ENCODE measurements at places on chromosomes 3 and 15.

DNA sequence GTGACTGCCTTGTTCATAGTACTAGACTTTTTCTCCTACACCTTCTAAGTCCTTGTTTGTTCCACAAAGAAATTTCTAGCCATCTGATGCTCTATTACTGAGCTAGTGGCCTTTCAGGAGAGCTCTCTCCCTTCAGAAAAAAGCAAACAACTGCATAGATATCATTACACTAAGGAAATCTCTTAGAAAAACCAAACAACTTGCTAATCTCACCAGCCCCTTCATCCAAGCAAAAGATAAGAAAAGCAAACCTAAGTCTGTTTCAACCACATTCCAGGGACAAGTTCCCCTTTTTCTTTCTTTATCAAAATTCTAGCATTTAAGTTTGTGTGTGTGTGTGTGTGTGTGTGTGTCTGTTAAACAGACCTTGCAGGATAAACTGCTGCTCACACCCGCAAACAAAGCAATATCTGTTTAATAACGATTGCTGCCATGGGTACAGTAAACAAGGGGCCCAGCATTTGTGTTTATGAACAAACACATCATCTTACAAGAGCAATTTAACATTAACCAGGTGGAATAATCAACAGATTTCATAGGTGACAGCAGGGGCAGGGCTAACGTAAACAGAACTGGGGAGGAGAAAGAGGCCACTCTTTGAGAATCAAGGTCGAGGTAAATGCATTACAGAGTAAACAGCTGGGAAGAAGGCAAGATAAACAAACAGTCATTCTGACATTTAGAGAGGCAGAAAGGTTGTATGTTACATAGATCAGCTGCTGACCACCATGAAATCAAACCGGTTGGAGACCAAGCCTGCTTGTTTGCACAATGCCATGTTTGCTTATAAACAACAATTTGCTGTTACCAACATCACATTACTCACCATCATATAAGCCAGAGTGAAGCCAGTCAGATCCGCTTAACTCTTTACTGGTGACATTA is 375.1 kb downstream of the FOXP1 start:
- peak; percentile 95 for DNase-seq

- no peak for DNase-seq
These were observed 353 bp downstream of the ATG3 start for GRCh38 chr3:112561484-112561733.

DNA sequence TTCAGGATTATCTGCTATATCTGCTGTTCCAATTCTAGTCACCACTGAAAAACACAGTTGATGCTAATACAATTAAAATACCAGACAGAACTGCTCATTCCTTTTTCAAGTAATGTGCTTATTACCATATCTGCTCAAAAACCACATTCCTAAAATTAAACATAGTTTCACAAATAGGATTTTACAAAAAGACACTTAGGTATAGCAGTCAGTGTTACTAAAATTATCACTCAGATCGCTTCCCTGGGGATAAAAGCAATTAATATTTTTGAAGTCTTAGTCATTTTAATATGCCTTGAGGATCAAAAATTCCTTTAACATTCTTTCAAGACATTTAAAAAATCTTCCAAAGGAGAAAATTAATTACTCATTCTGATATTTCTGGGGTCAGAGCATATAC is 71.5 kb downstream of the RAD18 start:
- no peak for DNase-seq

DNA sequence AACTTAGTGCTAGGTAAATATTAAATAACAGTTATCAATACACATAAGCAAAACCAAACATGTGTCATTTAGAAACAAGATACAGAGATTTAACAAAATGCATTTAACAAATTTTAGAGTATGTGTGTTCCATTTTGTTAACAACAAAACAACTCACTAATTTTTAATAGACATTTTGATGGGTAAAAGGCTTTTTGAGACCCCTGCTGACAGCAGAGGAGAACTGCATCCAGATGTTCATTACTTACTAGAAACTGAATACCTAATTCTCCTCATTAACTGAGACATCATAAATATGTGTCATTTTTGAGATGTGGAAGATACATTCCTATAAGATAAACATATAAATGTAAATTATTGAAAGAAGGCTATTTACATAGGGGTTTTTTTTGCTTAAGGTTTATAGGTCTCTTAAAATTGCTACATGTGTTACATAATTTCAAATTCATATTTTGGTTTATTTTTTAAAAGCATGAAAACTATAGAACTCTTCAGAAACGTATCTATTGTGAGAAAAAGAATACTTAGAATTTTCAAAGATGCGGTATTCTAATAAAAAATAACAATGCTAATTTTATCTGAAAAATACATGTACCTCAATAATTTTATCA is 1009.8 kb downstream of the TUSC7 start:
- peak; percentile 29 for DNase-seq

DNA sequence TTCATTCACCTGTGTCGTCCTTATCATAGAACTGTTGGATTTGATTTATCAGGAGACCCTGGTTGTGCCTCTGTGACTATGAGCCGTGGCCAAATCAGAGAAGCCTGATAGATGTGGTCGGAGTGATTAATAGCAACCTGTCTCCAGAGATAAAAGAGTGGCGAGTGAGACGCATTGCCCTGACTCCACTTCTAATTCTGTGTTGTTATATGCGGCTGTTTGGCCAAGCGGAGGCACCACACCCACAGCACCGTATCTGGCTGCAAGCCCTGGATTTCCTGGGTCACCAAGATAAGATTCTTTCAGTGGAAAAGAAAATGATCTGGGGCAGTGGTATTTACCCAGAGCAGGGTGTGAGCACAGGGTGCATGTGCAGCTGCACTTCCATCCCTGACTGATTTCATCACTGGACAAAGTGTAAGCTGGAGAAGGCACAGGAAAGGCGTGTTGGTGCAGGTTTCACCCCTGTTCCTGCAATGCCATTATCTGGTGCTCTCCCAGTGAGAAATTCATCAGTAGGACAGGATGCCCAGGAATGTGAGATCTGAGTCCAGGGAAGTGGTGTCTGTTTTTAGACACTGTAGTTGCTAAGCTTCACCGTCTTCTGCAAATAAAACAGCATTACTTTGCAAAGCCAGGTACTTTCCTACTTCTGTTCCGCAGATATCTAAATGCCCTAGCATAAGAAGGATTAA is 84.6 kb downstream of the CD47 start:
- no peak for DNase-seq

- DNase-seq = peak; percentile 12
These were observed 294.2 kb upstream of the TBL1XR1 start for GRCh38 chr3:177491296-177492032.

DNA sequence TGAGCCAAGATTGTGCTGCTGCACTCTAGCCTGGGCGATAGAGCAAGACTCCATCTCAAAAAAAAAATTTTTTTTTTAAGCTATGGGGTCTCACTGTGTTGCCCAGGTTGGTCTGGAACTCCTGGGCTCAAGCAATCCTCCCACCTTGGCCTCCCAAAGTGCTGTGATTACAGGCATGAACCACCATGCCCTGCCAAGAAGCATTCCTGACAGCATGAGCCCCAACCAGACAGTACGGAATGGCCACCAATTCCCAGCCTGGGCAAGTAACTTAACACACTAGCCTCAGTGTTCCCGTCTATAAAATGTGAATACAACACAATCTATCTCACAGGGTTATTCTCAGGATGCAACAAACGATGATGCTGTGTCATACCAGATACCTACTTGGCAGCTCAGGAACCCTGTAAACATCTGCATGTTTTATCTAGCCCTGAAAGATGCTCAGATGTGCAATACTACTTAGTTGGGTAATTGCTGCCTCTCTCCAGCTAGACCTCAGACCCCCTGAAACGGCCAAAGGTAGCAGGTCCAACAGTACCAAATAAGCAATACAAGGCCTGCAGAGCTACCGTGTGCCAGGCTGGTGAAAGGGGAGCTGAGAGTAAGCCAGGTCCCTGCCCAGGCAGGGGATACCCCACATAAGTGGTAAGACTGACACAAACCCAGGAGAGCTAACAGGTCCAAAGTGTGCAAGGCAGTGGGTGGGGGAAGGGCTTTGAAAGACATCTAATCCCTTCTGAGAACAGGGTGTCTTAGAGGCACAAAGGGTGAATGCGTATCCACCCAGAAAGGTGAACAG is 1.9 kb downstream of the TKT start:
- no peak for DNase-seq

DNA sequence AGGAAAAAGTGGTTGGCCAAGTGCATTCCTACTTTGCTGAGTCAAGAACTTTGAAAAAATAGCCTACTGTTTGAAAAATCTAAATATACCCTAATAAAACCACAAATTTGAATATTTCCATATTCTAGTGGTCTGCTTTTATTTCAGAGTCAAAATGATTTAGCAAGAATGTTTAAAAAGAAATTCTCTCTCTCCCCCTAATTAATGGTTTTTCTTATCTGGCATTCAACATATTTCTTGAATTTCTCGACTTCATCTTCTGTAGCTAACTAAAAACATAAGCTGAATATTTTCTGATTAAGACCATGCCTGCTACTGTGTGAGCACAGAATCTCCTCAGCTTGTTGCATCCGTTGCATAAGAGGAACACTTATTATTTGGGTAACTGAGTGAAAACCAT is 563.5 kb upstream of the TBL1XR1 start:
- no peak for DNase-seq

DNA sequence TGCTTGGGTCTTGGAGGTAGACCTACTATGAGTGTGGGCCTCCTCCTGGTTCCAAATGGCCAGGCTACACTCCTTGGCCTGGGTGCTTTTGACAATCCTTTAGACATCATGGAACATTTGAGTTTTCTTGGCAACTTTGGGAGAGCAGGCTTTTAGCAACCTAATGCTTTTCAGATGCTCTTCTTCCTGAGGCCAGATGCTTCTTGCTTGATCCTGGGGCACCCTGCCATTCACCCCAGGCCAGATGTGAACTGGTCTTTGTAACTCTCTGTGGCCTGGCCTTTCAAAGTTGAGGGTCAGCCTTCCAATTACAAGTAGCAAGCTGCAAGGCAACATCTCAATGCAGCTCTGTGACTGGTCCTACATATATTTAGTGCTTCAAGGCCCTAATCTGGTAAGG is 40.5 kb downstream of the RTP1 start:
- no peak for DNase-seq

DNA sequence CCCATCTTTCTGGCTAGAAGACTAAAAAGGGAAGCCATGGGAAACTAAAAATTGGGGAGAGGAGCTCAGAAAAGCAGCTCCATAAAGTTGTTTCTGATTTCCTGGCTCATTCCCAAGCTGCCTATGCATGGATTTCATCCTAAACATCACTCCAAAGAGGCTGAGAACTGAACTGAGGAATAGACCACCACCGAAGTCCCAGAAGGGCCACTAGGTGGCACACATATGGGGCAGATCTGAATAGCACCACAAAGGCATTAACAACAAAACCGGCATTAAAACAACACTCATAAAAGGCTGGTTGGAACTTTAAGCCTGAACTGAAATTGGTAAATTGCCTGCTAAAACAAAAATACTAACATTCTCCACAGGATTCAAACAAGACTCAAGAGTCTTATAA is 106.3 kb downstream of the PLD1 start:
- no peak for DNase-seq

Data from DMS153 (cell line).